ENCODE measurements at places on chromosomes 1 and 21.

- no peak for DNase-seq
Measured at GRCh38 chr1:4755864-4756504, 101.6 kb downstream of the AJAP1 start.

- no peak for DNase-seq
Measured at GRCh38 chr1:202081992-202082391, 40.7 kb upstream of the GPR37L1 start.

DNA sequence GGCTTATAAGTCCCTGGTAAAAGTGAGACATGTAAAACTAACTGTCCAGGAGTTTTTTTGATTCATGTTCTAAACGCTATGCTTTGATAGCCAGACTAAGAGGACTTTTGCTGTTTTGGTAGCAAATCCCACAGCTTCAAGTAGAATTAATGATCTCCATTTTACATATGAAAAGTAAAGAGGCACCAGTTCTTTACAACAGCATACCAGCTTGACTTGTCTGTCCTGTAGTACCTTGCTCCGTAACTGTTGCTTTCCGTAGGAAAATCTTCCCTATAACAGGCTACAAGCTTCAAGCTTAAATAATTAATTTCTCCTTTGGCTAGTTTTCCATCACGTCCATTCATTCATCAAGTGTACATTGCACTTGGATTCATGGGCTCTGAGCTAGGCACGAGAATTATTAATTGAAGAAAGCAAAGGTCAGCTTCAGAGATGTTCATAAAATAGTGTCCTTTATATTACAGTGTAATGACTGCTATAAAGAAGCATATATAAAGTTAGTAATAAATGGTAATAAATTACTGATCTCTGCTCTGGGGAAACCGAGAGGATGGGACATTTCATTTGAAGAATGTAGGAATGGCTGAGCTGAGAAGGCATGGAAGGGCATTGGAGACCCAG, 29.2 kb downstream of the B3GALT5 start:
- peak; percentile 8 for DNase-seq

GRCh38 chr1:54716299-54717047, 812 bp downstream of the TTC4 start:
- DNase-seq, result no peak
